ENCODE measurements at places on chromosomes 1 and 21.
A peak's percentile ranks its signal among the peaks of the same experiment; 100 is the strongest.

DNA sequence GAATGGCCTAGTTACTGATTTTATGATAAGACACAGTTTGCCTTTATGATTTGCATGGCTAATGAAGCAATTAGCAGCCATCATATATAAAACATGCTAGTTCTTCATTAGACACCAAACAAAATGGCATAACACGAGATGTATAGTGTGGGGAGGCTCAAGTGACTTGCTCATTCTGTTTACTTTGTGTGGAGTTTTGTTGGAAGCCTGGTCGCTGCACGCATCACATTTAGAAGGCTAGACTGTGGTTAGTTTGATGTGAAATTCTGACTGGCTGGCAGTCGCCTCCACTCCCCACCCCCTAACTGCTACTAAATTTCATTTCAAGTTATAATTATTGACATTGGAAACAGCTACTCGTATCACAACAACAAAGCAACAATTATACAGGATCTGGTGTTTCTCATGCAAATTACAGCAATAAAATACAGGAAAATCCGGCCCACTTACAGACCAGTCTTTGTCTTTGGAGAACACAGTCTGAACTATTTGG lies 356.1 kb downstream of the LMO4 start:
- no peak for DNase-seq

- no peak for DNase-seq
Measured at GRCh38 chr1:33234588-33234990, 21.7 kb upstream of the ZNF362 start.

- no peak for DNase-seq
Measured at GRCh38 chr1:18948048-18948912, 8.2 kb downstream of the IFFO2 start.

DNA sequence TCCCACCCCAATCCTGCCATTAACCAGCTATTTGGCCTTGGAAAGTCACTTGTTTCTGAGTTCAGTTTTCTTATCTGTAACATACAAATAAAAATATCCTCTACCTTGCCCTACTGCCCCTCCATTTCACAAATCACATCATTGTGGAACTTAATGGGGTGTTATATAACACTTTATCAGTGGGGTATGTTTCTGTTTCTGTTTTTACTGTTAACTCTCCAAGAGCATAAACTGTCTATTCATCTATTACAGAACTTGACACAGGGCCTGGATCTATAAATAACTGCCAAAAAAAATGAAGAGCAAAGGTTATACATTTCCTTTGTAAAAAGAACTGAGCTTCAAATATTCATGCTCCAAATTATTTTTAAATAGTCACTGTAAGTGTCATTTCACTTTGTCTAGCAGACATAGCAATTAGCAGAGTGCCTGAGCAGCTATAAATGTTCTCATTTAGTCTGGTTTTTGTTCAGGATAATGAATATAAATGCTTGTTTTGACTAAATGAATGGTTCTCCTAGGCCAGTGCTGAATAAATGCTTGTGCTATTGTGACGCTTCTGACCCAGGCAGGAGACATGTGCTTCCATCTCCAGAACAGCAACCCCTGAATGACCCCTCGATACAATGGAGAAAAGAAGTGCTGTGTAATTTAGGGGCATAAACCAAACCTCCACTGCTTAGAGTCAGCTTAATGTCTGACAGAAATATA lies 7.4 kb downstream of the PIGM start:
- DNase-seq, result no peak

DNA sequence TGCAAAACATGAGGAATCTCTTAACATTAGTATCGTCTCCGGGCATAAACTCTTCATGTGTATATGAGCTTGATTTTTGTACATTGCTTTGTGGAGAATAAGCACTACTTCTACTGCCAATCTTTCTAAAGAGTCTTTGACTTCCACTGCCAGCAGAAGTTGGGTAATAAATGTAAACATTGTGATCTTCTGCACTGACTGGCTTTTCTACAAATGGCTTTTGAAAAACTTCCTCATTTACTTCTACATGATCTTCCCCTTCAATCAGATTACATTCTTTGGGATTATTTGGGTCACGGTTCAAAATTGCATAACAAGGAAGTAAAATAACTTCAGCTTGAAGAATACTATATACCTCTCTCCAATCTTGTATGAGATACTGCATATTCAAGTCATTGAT lies 30.4 kb upstream of the SLC44A5 start:
- no peak for DNase-seq

GRCh38 chr1:72000809-72001208 lies 281.5 kb downstream of the NEGR1 start:
- no peak for DNase-seq

GRCh38 chr1:109948285-109948630 lies 36.3 kb upstream of the AHCYL1 start:
- DNase-seq, result no peak

DNA sequence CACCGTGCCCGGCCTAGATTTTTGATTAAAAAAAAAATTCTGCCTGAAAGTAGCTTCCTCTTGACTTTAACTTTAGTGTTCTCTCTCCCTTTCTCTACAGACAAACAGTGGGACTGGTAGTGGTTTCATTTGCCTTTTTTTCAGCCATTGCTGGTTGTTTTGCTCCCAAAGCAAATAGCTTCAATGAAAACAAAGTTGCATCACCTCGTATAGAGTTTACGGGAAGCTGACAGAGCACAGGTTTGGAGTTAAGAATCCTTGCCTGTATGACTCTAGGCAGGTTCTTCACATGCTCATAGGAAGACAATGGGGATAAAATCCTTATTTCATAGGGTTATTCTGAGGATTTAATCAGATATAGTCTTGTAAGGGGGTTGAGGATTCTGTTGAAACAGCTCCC lies 21.6 kb downstream of the AADACL4 start:
- no peak for DNase-seq

DNA sequence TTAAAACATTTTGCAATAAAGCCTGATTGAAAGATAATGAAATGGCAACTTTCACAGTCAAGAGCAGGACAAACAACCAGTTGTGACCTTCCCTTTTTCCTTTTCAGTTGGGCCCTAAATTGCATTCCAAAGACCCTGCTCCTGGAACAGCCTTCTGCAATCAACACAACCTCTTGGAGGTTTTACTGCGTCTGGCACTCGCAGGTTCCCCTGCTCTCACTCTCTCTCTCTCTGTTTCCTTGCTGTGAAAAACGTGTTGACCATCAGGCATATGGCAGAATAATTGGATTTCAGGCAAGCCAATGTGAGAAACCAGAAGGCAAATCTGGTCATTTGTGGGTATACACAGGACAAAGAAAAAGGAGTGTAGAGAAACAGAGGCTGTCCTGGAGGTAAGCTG lies 23.2 kb downstream of the SLC44A5 start:
- no peak for DNase-seq

DNA sequence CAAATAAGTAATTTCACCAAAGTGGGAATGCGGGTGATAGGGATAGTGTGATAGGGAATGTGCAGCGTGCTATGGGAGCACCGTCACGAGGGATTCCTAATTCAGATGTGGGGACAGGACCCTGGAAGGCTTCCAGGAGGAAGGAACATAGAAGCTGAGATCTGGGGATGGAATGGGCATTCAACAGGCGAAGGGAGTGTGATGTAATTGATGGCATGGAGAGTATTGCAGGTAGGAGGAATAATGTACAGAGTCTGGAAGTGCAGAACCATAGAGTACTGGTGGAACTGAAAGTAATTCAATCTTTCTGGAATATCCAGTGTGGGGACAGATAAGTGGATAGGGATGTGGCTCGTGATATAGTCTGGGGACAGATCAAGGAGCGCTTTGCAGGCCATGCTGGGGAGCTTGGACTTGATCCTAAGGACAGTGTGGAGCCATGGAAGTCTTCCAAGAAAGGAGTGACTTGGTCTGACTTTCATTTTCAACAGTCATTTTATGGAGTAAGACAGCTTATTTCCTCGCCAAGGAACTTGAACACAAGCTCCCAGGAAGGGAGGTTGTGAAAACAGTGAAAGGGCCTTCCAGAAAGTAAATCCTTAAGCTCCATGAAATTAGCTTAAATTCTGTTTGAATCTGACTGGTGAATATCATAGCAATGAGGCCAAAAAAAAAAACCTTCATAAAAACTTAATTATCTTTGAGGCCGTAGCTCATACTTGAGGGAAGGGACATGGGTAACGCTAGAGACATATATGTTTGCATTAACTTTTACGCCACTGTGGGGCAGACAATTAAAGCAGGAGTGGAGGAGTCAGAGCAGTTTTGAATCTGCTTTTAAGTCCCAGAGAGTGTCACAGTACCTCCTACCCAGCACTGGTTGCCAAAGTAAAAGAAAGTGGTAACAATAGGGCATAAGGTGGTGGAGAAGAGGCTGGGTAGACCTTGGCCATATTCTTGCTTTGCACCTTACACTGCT lies 55.8 kb downstream of the ROR1 start:
- no peak for DNase-seq

DNA sequence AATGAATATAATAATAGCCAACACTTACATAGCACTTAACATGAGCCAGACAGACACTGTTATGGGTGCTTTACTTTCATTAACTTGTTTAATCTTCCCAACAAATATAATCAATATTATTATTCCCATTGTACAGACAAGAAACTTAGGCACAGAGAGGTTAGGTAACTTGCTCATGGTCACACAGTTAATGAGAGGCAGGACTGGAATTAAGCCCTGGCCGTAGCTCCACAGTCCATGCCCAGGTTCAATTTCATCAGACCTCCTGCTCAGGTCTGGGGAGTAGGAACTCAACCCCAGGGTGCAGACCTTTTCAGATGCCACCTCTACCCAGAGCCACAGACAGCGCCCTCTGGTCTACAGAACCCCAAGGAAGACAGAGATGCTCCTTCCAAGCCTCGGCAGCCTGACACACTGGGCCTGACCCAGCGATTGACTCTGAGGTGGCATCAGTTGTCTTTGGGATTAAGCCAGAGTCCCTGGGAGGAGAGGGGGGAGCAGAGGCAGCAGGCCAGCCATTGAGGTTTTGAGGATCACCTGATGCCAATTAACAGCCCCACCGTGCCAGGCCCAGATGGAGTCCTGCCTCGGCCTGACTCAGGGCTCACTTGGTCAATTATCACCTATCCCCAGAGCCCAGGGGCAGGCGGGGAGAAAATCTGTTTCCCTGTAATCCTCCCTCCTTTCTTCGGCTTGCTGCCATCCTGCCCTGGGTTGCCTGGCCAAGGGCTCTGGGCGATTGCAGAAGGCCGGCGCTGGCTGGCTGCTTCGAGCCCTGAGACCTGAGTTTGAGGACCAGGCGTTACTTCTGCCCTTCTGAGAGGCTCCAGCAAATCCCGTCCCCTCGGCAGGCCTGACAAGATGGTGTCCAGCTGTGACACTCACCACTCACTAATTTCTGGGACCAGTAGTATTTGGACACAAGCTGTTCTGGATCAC lies 116.7 kb downstream of the LACTBL1 start:
- DNase-seq, result peak; percentile 38
